ENCODE measurements at places on chromosomes 5 and 9. TPM values are rescaled to one million over a fixed set of nuclear protein-coding genes. Genes with fewer than 3 reads are reported as not detected.

- peak; percentile 68 for DNase-seq
These were observed 10.6 kb upstream of the P4HA2 start for GRCh38 chr5:132238169-132238744.

GRCh38 chr9:135667463-135668001, 4.4 kb downstream of the LCN9 start:
- DNase-seq: no peak

FCN2 gene
- not detected for total RNA-seq

DMXL1 gene
- 105 TPM for total RNA-seq
